ENCODE measurements at places on chromosomes 1 and 21.

DNA sequence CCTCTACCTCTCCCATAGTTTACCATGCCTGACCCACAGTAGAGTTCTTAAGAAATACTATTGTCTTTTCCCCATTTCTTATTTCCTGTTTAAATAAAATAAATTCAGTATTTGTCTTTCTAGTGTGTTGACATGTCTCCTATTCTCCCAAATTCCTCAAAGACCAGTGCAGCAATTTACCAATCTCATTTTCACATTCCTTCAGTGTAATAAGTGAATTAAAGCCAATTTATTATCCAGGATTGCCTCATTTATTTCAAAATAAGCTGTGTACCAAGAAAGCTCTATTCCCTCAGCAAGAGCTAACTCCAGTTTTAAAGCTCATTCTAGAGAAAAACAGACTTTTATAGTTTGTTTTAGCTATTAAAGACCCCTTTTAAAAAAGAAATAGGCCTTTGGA lies 49.9 kb downstream of the DISC1 start:
- no peak for DNase-seq

- DNase-seq = no peak
These were observed 76.5 kb upstream of the TSPAN2 start for GRCh38 chr1:115165776-115166175.

- DNase-seq = no peak
These were observed 275.9 kb upstream of the C1orf105 start for GRCh38 chr1:172144445-172145061.

GRCh38 chr1:163174524-163175437 lies 27.9 kb downstream of the RGS5 start:
- peak; percentile 75 for DNase-seq

DNA sequence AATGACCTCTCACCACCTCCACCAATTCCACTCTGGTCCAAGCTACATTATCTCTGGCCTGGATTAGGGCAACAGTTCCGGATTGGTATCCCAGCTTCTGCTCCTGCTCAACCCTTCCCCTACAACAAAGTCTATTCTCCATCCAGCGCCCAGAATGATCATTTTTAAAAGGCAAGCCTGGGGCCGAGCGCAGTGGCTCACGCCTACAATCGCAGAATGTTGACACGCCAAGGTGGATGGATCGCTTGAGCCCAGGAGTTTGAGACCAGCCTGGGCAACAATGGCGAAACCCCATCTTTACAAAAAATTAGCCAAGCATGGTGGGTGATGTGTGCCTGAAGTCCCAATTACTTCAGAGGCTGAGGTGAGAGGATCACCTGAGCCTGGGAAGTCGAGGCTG lies 2.2 kb downstream of the LYST start:
- DNase-seq = no peak

GRCh38 chr21:34148826-34149558 lies 75.6 kb downstream of the MRPS6 start:
- no peak for DNase-seq

DNA sequence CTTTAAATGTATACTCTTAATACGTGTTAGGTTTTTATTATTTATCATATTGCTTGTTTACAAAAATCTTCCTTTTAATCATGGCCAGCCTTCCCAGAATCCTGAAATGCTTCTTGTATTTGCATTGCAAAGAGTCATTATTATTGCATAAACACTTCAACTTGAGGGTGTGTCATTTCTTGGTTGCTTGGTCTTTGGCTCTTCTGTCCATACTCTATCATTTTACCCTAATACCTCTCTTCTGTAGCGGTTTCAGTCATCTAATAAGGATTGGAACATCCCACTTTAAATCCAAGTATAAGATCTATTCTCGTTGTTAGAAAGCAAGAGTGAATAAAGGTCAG lies 200.6 kb upstream of the CACYBP start:
- no peak for DNase-seq

DNA sequence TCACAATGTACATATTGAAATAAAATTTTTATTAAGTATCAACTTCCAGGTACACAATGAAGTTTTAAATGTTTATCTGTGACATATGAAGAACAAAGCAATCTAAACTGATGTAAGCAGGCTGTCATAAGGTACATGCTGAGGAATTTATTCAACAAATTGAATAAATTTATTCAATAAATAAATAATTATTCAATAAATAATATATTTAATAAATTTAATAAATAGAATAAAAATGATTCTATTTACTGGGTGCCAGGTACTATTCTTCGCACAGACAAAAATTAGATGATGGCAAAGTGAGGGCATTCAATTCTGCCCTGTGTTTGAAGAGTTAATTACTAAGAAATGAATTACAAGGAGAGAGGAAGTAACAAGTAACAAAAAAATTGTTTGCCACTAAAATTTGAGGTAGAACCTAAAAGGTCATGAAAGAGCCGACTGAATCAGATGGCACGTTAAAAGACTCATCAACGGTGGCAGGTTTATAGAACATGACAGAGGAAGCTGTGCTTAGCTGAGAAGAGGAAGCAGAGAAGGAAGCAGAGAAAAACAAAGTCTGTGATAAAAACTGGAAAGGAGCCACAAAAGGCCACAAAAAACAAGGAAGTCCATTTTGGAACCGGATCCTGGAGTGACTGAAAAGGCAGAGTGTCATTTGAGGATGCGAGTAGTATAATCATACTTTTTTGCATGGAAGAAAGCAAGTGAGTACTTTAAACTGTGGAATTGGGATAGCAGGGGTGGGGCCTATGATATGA lies 2.2 kb upstream of the USP24 start:
- DNase-seq = peak; percentile 62

- no peak for DNase-seq
These were observed 1148.8 kb upstream of the ADGRL4 start for GRCh38 chr1:80155371-80155770.

DNA sequence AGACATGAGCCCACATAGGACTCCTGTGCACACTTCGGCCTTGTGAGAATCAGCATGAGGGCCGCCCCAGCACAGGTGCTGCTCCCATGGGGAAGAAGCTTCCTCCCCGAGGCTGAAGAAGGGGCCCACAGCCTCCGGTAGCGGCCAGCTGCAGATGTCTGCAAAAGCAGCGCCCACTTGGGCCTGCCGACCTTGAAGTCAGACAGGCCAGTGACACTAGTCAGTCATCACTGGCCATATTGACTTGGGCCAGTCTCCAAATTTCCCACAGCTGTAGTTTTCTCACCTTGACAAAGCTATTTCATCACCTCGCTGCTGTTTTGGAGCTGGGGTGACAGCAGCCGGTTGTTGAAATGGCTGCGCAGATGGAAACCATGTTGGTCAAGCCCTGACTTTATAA lies 83.0 kb downstream of the RIPK4 start:
- no peak for DNase-seq

GRCh38 chr1:16433030-16433429 lies 4.2 kb downstream of the SPATA21 start:
- no peak for DNase-seq

DNA sequence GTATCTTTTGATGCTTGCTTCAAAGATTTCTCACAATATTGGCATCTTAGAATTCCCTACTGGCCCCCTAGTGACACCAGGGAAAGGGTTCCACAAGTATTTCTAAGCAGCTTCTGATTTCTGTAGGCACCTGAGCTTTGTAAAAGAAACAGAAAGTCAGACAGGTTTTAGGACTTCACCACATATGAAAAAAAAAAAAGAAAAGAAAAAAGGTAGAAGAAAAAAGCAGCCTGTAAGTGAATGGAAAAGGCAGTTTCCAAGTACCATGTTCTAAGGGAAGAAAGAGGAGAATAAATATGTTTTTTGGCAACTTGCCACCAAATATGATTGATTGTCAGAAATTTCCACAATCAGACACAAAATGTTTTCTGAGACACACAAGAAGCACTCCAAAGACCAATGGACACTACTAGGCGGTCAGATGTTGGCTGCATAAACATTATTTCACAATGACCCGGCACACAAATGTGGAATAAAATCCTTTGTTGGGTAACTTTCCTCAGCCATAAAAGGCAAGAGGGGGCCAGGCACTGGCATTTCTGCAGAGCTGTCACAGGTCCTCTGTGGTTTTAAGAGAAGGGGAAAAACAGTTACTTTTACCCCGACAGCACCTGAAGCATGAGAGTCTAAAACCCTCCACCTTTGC lies 12.7 kb upstream of the CPLANE2 start:
- DNase-seq = no peak

DNA sequence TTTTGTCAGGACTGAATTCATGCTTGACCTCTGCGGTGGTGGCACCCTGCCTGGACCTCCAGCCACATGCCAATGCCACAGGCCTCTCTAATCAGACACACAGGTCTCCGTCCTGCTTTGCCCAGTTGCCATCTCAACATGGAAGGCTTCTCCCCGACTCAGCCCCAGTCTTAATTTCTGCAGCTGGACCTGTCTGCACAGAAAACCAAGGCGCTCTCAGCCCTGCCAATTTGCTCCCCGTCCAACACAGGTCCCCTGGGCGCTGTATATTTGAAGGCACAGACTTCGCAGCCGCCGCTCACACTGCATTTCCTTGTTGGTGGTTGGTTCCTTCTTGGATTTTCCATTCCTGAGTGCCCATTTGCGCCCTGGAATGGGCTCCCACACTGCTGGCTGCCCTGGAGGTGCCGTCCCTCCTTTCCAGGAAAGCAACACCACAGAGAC lies 28.0 kb upstream of the PLEKHG5 start:
- peak; percentile 59 for DNase-seq

DNA sequence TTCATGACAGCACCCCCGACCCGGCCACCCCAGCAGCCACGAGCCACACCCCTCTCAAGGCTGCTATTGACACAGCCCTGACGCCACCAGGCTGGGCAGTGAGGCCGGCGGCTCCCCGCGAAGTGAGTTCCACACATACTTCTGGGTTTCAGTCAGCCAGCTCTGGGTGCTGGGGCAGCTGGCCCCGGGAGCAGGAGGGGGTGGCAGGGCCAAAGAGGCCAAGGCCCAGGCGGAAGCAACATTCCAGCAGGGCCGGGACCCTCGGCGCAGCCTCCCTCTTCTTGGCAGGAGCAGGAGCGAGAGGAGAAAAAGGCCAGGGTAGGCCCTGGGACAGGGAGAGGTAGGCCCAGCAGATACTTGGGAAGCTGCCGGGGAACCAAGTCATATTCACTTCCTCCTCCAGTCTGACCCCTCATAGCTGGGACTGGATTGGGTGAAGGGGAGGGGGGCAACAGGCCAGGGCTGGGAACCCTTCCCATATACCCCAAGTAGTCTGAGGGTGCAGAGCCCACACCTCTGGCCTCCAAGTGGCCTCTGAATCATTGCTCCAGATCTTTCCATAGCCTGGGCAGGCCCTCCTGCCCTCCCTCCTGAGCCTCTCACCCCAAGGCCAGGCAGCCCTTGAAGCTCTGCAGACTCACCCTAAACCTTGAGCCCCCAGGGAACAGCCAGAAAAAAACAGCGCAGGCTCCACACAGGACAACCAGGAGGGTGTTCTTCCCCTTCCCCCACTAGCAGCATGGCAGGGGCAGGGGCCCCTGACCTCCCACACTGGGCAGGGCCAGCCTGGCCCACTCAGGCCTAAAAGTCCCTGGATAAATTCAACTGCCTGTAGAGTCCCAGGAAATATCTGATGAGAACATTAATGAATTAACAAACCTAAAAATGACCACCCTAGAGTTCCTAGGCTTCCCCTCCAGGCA lies 5.7 kb downstream of the HSPG2 start:
- DNase-seq = no peak

DNA sequence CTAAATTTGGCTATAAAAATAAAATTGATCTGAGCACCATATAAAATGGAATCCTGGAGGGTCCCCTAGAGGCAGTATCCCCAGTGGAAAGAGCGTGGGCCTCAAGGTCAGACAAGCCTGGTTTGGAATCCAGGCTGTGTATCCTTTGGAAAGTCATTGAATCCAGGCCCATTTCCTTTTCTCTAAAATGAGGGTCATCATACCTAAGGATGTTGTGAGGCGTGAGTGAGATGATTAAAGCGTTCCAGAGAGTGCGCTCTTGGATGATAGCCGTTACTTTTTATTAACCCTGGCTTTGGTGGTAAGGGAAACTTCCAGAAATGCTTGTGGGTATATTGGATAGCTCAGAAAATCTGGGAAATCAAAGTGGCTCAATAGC lies 683 bp upstream of the ZNF436 start:
- DNase-seq = no peak

- no peak for DNase-seq
These were observed 178.1 kb downstream of the AK5 start for GRCh38 chr1:77459881-77460280.

GRCh38 chr1:4061521-4062031 lies 161.5 kb upstream of the C1orf174 start:
- DNase-seq = no peak

- DNase-seq = no peak
These were observed 200.8 kb downstream of the RASAL2 start for GRCh38 chr1:178294654-178295053.

DNA sequence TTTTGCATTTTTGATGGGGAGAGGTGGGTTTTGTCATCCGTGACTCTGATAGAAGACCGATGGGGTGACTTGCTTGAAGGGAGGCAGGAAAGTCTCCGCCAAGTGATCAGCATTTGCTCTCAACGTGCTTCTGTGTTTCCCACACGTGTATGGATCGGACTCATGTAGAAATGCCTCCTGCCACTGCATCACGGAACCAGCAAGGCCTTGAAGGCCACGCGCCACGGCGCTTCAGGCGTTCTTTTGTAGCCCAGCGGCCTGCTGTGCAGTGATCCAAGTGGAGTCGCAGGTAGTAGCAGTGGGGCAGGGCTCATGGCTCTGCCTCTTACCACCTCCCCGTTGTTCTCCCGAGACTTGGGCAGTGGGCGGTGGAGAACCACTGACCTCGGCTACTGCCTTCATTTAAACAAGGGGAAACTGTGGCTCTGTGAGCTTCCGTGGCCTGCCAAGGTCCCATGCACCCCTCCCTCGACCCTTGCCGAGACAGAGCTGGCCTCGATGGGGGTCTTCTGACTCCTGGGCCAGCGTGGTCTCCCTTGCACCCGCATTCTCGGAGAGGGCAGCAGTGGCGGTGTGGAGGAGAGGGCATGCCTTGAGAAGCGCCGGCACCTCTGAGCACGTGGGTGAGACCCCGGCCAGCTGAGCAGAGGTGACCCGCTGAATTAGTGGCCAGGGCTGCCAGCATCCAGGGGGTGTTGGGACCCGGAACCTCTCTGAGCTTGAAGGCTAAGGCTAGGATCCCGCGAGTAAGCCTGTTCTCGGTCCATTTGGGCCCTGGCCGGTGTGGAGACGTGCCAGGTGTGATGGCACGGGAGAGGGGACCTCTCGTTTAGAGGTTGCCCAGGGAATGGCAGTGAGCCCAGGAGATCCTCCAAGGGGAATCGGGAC lies 46.1 kb upstream of the ABCG1 start:
- DNase-seq = no peak

- DNase-seq = no peak
These were observed 3.7 kb upstream of the DPT start for GRCh38 chr1:168732736-168733135.

- no peak for DNase-seq
These were observed 147.0 kb downstream of the TNFSF18 start for GRCh38 chr1:172903581-172904220.

GRCh38 chr1:9591669-9592509 lies 3.2 kb downstream of the TMEM201 start:
- DNase-seq = no peak

Data from brain (organoid and tissue), 16 donors.